ENCODE measurements at places on chromosomes 7 and 10.
A peak's percentile ranks its signal among the peaks of the same experiment; 100 is the strongest.

- no peak for DNase-seq
These were observed 12.4 kb downstream of the CTBP2 start for GRCh38 chr10:125147971-125148439.

DNA sequence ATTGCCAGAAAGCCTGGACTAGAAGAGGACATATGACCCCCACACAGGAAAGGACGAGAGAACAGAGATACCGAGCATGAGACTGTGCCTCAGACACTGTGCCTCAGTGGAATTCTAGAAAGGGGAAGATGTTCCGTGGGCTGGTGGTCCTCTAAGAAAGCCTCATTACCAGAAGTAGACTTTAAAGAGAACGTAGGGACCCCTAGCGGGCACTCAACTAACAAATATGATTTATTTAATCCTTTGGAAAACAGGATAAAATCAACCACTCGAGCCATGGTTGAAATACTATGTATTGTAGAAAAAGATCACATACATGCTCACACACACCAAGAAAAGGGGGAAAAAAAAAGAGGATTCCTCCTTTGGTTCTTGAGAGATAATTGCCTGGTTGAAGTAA, 701.2 kb upstream of the SORCS1 start:
- no peak for DNase-seq

DNA sequence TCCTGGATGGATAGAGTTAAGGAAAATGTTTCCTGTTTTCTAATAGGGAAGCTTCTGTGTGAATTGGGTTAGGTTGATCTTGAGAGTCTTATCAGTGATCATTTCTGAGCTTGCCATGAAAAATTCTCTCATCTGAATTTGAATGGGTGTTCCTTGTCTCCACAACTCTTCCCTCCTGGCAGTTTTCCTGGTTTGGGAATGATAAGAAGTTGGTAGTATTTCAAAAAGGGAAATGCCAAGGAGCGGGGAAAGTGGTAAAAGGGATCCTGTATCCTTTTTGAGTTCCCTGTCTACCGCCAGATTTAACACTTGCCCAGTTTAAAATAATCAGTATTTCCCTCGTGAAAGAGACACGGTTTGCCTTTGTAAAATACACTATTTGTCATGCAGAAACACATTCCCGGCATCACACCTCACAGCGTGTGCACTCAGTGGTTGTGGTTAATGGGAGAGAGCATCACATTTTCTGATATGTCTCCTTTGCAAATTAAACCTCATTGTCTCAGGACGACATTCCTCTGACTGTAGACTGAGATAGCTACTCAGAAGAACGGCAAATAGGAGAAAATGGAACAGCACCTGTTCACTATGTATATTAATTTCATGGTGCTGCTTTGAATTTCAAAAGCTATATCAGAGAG, 113.2 kb upstream of the IFRD1 start:
- no peak for DNase-seq

- DNase-seq = no peak
These were observed 170.6 kb downstream of the ARHGAP21 start for GRCh38 chr10:24553051-24553612.

GRCh38 chr10:98332623-98333269, 64.8 kb upstream of the LOXL4 start:
- DNase-seq = no peak

DNA sequence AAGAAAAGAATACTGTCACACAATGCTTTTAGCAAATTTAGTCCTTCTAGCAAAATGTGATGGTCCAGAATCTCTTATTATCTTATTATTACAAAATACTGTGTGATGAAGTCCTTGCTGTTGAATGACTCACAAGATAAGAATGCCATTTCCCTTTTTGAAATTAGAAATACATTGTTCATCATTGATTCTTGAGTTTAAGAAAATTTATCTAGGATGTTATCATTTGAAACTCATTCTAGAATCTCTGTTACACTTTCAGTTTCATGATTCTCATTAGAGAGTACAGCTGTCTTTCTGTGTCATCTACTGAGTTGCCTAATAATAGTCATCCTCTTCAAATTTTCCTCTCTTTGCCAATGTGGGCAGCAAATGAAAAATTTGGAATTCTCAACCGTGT, 9.6 kb downstream of the ZKSCAN5 start:
- DNase-seq = no peak

DNA sequence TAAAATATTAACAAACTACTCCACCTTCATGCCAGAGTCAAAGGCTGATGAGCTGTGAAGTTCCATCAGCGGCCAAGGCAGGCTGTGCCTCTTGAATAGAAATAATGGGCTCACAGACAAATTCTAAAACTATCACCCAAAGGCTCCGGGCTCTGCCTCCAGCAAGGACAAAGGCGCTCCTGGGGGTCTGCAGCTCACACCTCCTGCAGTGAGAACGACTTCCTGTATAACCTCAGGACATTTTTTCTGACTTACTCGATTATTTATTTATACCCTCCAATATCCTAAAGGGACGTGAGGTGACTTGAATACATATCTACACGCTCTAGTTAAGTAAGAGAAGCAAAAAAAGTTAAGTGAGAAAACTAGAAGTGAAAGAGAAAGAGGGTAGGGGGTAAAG, 500.7 kb downstream of the CCSER2 start:
- DNase-seq = no peak

- no peak for DNase-seq
These were observed 61.9 kb downstream of the COL13A1 start for GRCh38 chr10:69863580-69863979.

GRCh38 chr10:22712956-22713852, 1.2 kb downstream of the PIP4K2A start:
- peak; percentile 56 for DNase-seq

DNA sequence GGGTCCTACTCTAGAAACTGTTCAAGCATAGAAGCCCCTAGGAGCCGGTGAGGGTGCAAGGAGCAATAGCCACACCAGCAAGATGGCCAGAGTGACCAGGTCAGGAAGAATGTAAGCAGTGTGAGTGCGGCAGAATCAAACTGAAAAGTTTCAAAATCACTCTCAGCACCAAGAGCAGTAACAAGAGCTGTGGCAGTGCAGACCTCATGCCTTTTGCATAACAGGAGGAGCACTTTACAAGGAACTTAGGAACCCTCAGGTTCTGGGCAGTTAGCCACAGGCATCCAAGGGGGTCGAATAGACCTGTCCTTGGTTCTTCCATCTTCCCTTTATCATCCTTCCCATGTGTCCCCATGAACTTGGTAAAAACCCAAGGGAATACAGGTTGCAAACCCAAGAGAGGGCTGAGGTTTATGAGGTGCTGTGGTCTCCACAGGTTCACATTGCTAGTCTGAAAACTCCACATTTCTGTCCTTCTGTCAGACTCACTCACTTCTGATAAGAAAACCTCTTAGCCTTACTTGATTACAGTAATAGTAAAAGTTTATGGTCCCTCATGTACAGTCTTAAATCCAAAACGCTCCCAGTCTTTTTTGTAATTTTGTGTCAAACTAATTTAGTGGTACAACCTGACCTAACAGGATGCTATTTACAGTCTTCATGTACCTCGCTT, 78.4 kb downstream of the PON1 start:
- no peak for DNase-seq

DNA sequence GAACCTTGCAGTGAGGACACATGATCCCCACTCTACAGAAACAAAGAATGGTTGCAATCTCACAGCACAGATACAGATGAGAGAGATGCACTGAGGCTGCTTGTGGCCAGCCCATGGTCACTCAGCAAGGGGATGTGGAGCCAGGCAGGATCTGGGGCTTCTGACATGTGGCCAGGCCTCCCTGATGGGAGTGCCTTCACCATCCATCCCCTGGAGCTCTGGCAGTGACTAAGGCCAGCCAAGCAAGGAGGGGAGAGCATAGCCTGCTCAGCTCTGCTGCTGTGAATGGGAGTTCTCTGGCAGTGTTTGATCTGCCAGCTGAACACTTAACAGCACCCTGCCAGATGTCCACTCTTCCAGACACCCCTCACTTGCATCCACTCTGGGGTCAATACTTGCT, 19.8 kb downstream of the C10orf71 start:
- DNase-seq = no peak

- DNase-seq = no peak
These were observed 28.1 kb downstream of the SLIT1 start for GRCh38 chr10:97157578-97158095.

- DNase-seq = no peak
These were observed 243.8 kb upstream of the MDFIC start for GRCh38 chr7:114678116-114678515.

DNA sequence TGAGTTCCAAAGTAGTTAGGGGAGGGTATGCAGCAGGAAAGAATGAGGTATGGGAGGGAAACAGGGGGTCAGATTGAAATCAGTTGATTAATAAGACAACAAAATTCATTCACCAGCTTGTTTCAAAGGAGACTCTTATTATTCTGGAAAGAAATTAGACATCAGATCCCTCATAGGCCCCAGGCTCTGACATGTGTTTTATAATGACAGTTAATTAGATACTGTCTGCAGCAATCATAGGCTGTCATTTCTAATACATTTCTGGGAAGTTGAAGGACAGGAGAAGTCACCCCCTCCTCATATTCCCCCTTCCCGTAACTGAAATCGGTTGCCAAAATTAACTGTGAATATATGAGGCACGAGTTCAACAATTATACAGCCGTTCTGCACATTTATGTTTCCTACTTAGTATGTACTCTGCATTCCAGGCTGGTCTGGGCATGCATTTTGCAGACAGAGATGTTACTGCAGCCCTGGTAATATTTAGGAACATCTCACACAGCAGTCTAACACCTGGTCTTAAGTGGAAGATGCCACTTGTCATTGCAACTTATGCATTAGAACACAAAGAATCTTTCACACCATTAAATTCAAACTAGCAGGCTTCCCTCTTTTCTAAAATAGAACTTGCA, 355.2 kb upstream of the LRGUK start:
- no peak for DNase-seq

- no peak for DNase-seq
These were observed 97.2 kb downstream of the KAT6B start for GRCh38 chr10:74923556-74923955.

GRCh38 chr7:4764402-4765007, 10.9 kb upstream of the AP5Z1 start:
- DNase-seq = no peak

DNA sequence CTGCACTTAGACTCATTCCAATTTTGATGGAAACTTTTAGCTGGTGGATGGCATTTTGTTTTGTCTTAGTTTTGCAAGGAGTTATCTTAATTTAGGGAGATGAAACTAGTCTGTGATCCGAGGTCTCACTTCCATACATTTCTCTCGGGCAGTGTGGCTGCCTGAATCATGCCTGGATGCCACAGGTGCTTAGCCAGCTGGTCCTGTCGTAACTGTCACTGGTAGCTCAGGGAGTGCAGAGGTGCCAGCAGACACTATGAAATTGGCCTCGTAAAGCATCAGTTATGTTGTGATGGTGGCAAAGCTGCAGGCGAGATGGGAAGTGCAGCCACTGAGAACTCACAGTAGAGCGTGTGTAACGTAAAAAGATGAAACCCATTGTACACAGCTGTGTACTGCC, 74.9 kb downstream of the EGFR start:
- no peak for DNase-seq

DNA sequence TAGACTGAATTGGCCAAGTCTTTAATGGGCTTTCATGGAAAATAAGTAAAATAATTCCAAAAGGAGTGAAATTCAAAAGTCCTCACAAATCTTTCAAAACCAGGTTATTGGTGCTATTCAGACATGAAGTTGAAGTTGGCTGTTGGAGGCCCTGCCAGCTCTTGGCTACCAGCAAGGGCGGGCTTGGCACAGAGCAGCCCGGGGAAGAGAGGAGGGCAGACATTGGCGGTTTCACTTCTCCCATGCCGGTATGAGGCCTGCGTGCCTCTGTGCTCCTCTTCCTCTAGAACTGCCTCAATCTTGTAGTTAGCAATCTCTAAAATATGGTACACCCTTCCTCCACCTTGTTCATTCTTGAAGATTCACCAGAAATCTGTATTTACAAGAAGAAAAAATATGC, 16.4 kb upstream of the NPS start:
- no peak for DNase-seq

GRCh38 chr10:4004144-4004543, 219.1 kb upstream of the KLF6 start:
- no peak for DNase-seq

DNA sequence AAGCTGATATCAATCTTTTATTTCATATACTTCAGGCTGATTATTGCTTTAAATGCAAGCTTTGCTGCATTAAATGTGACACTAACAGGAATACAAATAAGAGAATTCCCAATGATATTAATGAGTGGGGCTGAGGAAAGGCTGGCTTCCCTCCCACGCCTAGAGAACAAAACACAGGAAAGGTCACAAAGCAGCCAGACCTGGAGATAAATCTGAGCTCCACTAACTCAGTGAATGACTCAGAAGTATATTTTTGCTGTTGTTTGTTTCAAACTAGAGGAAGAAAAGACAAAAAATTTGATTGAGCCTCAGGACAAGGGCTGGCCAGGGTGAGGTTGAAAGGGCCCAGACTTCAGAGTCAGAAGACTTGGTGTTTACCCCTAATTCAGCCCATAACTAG, 88.1 kb downstream of the XPNPEP1 start:
- DNase-seq = no peak

DNA sequence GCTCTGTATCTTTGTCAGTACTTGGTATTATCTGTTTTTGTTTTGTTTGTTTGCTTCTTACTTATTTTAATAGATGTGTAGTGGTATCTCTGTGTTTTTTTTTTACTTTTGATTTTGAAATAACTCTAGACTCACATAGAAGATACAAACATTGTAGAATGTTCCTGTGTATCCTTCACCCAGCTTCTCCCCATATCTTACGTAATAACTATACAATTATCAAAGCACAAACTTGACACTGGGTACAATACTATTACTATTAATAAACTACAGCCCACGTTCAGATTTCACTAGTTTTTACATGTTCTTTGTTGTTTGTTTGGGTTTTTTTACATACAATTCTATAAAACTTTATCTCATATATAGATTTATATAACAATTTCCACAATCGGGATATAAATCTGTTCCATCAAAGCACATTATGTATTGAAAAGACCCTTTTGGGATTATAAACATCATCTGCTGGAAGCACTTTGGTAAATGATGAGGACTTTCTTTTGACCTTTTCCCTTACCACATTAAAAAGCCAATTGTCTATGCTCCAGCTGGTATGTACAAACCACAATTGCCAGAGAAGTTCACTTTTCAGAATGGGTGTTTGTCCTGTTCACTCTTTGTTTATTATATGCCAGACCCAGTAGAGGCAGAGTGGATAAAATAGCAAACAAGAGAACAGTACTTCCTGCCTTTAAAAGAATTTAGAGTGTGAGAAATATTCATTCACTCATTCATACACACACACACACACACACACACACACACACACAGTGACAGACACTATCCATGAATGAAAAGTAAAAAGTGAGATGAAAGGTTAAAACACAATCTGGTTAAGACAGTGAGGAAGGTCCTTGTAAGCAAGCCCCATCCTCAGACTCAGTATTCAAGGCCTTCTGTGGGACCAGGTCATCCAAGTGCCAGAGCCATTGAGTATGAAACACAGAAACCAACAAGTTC, 113.0 kb downstream of the SGMS1 start:
- no peak for DNase-seq

- DNase-seq = no peak
These were observed 123.4 kb downstream of the REEP3 start for GRCh38 chr10:63644418-63645142.
